ENCODE measurements at places on chromosomes 16 and 17.

GRCh38 chr16:73670836-73671820, 623.2 kb upstream of the ZFHX3 start:
- DNase-seq = no peak

DNA sequence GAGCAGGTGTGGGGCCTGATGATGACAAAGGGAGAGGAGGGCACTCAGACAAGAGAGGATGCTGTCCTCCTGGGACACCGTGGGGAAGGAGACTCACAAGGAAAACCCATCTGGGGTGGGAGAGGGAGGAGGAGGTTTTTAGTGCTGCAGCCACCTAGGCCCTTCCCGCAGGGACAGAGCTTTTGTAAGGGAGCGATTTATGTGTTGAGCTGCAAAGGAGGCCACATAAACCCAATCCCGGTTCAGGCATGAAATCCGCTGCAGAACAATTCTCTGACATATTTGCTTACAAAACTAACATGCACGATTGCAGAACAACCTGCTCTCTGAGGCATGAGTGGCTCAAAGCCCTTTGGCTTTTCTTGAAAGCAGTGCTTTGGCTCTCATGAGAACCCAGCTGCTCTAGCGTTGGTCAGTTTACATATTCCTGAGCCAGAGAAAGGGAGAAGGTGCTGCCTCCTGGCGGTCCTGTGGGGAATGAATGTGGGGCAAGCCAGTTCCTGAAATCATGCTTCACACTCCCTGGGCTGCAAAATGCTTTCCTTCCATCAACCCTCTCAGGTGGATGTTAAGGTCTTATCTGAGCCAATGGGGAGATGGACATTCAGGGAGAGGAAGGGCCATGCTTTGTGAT, 122.4 kb upstream of the NLRP1 start:
- peak; percentile 26 for DNase-seq

- DNase-seq = no peak
Measured at GRCh38 chr17:64741038-64741641, 79.0 kb upstream of the SMURF2 start.

DNA sequence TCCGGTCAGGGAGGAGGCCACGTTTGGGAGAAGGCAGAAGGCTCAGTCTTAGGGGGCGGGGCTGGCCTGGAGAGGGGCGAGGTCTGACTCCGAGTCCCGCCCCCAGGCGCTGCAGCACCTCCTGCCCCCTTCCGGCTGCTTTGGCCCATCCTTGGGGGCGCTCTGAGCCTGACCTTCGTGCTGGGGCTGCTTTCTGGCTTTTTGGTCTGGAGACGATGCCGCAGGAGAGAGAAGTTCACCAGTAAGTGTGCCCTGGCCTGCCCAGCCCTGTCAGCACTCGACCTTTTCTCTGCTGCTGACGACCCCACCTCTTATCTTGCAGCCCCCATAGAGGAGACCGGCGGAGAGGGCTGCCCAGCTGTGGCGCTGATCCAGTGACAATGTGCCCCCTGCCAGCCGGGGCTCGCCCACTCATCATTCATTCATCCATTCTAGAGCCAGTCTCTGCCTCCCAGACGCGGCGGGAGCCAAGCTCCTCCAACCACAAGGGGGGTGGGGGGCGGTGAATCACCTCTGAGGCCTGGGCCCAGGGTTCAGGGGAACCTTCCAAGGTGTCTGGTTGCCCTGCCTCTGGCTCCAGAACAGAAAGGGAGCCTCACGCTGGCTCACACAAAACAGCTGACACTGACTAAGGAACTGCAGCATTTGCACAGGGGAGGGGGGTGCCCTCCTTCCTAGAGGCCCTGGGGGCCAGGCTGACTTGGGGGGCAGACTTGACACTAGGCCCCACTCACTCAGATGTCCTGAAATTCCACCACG, 1.5 kb downstream of the TNFRSF12A start:
- peak; percentile 61 for DNase-seq

GRCh38 chr16:72220875-72221629, 49.1 kb upstream of the PMFBP1 start:
- no peak for DNase-seq

GRCh38 chr16:73565263-73565662, 517.3 kb upstream of the ZFHX3 start:
- DNase-seq = no peak

GRCh38 chr17:48333034-48333530, 96.9 kb downstream of the SKAP1 start:
- DNase-seq = no peak

- no peak for DNase-seq
Measured at GRCh38 chr16:73669535-73670274, 621.8 kb upstream of the ZFHX3 start.

DNA sequence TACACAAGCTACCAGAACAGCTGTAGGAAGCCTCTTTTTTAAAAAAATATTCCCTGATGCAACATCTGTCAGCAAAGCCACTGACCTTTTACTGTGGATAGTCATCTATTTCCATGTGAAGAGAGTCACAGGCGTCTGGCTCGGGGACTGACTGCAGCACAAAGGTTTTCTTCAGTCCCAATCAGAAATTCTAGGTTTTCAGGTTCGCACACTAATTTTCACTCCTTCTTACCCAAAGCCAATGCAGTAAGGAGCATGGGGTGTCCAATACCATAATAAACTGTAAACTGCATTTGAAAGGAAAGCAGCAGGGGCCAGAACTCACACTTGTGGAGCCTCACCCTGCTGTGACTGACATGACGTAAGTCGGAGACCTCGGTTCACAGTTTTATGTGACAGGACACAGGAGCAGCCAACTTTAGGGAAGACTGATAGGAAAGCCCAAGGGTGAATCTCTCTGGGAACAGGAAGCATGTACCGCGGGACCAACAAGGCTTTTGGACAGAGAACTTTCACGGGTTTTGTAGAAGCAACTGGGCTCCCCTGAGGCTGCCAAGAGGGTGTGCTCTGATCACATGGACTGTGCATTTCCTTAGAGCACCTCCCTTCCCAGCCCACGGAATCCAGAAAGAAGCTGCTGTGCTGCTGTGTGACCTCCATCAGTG, 9.1 kb upstream of the TMEM100 start:
- DNase-seq = no peak
